Kasumi-1 (cell line): ENCODE measurements at places on chromosomes 12 and 14.

DNA sequence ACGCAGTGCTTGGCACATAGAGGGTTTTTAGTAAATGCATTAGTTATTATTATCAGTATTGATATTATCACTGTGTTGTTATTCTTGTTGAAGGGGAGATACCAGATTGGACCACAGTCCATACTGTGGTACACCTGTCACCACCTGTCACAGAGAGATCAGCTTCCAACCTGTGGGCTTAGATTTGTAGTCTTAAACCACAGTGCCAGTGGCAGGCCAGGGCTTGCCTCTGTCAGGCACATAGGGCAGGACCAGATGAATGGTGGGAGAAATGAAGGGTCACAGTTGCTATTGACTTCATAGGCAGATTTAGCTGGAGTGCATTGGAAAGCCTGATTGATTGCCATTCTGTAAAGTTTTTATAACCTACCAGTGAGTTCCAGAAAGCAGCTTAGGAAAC, 35.1 kb downstream of the ARL1 start:
- no peak for DNase-seq

GRCh38 chr14:98259881-98260280, 1012.1 kb downstream of the BCL11B start:
- DNase-seq = no peak

DNA sequence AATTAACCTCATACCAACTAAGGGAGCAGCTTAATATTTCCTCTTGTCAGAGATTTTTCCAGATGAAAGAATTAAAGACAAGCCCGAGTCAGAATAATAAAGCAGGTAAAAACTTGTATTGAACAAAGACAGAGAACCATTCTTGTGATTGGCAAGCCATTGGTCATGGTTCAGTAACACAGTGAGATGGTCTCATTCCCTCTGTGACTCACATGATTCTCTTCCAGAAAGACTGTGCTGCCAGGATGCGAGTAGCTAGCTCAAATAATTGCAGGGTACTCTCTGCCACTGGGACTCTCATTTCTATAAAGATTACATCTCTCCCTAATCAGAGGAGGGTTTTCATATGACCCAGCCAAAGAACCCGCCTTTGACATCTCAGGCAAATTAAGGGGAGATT, 179.4 kb downstream of the PHLDA1 start:
- DNase-seq = no peak

- no peak for DNase-seq
Observed at GRCh38 chr12:69873429-69873828, 48.4 kb downstream of the MYRFL start.

- DNase-seq = no peak
Observed at GRCh38 chr14:27006570-27006969, 408.7 kb upstream of the NOVA1 start.

GRCh38 chr14:82855912-82856391, 1322.3 kb upstream of the SEL1L start:
- DNase-seq = peak; percentile 50
